T-cell (primary cell): ENCODE measurements at places on chromosomes 3 and 15. TPM values are rescaled to one million over a fixed set of nuclear protein-coding genes. Genes with fewer than 3 reads are reported as not detected.

Gene TRIP4
- total RNA-seq = 21.7 TPM

GRCh38 chr3:50370594-50370993 is 11.3 kb upstream of the TMEM115 start:
- H3K4me1 ChIP-seq = peaks cover 28% of the 10 kb centered on the region
- no peak overlapping the region for H3K27ac ChIP-seq
- peaks cover 4% of the 10 kb centered on the region for H3K36me3 ChIP-seq
- no peaks in the 10 kb centered on the region for H3K27me3 ChIP-seq
- DNase-seq = no peak

GRCh38 chr3:157123621-157124020 is 36.3 kb downstream of the CCNL1 start:
- H3K27me3 ChIP-seq = no peaks in the 10 kb centered on the region
- peaks cover 3% of the 10 kb centered on the region for H3K4me1 ChIP-seq
- H3K36me3 ChIP-seq = no peaks in the 10 kb centered on the region

Gene RBPMS2
- total RNA-seq = 0.16 TPM

Gene EXD1
- not detected for total RNA-seq

DNA sequence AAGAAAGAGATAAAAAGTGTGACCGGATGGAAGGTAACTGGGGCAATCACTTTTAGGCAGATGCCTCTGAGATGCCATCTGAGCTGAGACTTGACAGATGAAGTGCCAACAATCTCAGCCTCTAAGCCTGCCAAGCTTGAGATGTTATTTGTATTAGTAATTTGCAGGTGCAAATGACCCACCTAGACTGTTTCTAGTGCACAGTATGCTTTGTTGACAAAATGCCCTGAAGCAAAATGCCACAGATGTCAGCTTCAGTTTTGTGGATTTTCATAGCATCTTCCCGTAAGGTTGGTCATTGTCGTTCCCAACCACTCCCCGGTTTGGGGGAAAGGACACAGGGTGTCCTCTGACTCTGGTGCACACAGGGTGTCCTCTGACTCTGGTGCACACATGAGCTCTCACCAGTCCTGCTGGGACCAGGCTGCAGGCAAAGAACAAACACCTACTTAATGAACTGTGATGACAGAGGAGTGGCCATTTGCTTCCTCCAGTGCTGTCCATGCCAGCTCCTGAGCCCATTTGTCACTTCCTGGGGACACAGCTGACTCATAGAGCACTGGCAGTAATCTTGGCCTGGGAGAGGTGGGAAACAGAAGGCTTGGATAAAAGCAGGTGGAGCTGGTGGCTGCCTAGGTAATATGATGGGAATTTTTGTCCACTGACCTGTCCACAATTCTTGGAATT is 16.7 kb upstream of the PPP1R2 start:
- no peak overlapping the region for H3K27ac ChIP-seq
- H3K4me3 ChIP-seq = no peak overlapping the region
- H3K4me1 ChIP-seq = peaks cover 18% of the 10 kb centered on the region
- no peaks in the 10 kb centered on the region for H3K36me3 ChIP-seq
- no peaks in the 10 kb centered on the region for H3K27me3 ChIP-seq

DNA sequence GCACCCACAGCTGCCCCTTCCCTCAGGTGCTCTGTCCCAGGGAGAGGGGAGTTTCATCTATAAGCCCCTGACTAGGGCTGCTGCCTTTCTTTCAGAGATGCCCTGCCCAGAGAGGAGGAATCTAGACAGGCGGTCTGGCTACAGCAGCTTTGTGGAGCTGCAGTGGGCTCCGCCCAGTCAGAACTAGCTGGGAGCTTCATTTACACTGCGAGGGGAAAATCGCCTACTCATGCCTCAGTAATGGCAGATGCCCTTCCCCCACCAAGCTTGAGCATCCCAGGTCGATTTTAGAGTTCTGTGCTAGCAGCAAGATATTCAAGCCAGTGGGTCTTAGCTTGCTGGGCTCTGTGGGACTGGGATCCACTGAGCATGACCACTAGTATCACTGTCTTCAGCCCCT is 181.2 kb upstream of the RARB start:
- no peak overlapping the region for H3K4me3 ChIP-seq
- no peaks in the 10 kb centered on the region for H3K36me3 ChIP-seq
- H3K4me1 ChIP-seq = no peaks in the 10 kb centered on the region
- no peak overlapping the region for H3K27ac ChIP-seq
- no peaks in the 10 kb centered on the region for H3K27me3 ChIP-seq

DNA sequence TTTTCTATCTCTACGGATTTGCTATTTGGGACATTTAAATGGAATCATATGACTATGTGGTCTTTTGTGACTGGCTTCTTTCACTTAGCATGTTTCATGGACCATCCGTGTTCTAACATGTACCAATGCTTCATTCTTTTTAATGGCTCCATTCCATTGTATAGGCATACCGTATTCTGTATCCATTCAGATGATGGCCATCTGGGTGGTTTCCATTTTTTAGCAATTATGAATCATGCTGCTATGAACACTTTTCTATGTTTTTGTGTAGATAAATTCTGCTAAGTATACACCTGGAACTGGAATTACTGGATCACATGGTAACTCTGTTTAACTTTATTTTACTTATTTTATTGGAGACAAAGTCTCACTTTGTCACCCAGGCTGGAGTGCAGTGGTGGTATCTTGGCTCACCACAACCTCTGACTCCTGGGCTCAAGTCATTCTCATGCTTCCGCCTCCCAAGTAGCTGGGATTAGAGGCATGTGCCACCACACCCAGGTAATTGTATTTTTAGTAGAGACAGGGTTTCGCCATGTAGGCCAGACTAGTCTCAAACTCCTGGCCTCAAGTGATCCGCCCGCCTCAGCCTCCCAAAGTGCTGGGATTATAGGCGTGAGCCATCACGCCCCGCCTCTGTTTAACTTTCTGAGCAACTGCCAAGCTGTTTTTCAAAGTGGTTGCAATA is 13.4 kb downstream of the UBP1 start:
- no peak for DNase-seq
- H3K27me3 ChIP-seq = no peaks in the 10 kb centered on the region
- H3K36me3 ChIP-seq = peaks cover 15% of the 10 kb centered on the region
- H3K4me1 ChIP-seq = peaks cover 10% of the 10 kb centered on the region
- no peak overlapping the region for H3K27ac ChIP-seq
- no peak overlapping the region for H3K4me3 ChIP-seq

DNA sequence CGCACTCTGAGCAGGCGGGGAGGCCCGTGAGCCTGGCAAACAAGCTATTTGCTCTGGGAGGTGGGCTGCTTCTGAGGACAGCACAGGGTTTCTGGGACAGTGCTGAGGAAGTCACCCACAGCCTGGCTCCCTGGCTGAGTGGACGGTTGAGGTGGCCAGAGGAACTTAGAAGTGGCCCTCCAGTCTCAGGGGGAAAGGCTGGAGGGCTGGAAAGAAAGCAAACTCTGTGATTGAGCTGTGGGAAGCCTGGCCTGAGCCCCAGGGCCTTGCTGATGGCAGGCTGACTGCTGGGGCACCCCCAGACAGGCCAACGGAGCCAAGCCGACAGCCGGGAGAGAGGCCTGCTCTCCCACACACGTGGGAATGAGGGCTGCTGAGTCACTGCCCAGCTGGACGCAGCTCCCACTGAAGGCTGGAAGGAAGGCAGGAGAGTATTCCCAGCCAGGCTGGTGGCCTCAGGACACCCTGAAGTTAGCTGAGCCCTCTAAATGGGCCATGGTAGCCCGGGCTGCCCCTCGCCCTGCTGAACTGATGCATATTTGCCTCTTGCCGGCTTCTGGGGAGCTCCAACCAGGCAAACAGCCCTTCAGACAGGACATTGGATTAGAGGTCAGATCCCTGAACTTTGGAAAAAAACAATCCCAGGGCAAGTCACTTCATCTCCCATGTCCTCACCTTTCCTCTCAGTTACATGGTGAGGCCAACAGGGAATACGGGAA is 98.0 kb upstream of the TLE3 start:
- no peak overlapping the region for H3K4me3 ChIP-seq
- H3K36me3 ChIP-seq = no peaks in the 10 kb centered on the region
- H3K27ac ChIP-seq = no peak overlapping the region
- no peak for DNase-seq
- H3K27me3 ChIP-seq = no peaks in the 10 kb centered on the region

DNA sequence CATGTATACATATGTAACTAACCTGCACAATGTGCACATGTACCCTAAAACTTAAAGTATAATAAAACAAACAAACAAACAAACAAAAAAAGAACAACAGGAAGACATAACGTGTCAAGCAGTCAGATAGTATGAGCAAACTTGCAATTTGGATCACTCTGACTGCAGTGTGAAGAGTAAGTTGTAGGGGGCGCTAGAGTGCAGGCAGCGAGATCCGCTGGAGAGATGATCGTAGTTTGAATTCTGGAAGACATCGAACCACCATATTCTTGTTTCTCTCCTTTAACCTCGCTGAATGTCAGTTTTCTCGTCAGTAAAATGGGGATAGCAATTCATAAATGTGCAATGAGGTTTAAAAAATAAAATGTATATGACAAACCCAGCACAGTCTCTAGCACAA is 165.2 kb upstream of the LMCD1 start:
- peak; percentile 25 for DNase-seq
- H3K4me3 ChIP-seq = no peak overlapping the region
- no peaks in the 10 kb centered on the region for H3K4me1 ChIP-seq
- H3K27me3 ChIP-seq = no peaks in the 10 kb centered on the region
- no peak overlapping the region for H3K27ac ChIP-seq
- H3K36me3 ChIP-seq = no peaks in the 10 kb centered on the region

GRCh38 chr3:196513697-196514349 is 1.3 kb downstream of the SMCO1 start:
- no peak for DNase-seq
- H3K4me1 ChIP-seq = no peaks in the 10 kb centered on the region
- no peak overlapping the region for H3K4me3 ChIP-seq
- no peaks in the 10 kb centered on the region for H3K27me3 ChIP-seq
- H3K36me3 ChIP-seq = no peaks in the 10 kb centered on the region
- no peak overlapping the region for H3K27ac ChIP-seq

DNA sequence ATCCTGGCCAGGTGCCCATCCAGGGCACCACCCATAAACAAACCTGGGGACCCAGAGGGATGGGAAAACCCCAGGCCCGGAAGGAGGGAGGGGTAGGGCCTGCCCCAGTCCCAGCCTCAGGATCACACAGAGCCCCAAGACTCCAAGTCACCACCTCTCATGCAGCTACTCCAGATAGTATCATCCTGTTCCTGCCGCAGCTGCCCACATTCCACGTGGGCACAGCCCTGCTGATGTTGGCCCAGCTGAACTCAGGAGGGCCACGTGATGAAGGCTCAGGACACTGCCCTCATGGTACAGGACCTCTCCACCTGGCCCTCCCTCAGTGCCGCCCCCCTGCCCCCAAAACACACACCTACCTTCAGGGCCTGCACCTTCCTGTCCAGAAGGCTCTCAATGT is 69.5 kb downstream of the CACNA2D2 start:
- no peaks in the 10 kb centered on the region for H3K4me1 ChIP-seq
- peaks cover 25% of the 10 kb centered on the region for H3K27me3 ChIP-seq
- H3K4me3 ChIP-seq = no peak overlapping the region
- no peaks in the 10 kb centered on the region for H3K36me3 ChIP-seq
- DNase-seq = no peak

Gene FBXL22
- 1.6 TPM for total RNA-seq
